ENCODE measurements at places on chromosomes 11 and 22.

- no peak for DNase-seq
Observed at GRCh38 chr11:17462940-17463339, 13.7 kb downstream of the ABCC8 start.

GRCh38 chr11:116794851-116795250, 3.2 kb upstream of the APOA5 start:
- DNase-seq: no peak

DNA sequence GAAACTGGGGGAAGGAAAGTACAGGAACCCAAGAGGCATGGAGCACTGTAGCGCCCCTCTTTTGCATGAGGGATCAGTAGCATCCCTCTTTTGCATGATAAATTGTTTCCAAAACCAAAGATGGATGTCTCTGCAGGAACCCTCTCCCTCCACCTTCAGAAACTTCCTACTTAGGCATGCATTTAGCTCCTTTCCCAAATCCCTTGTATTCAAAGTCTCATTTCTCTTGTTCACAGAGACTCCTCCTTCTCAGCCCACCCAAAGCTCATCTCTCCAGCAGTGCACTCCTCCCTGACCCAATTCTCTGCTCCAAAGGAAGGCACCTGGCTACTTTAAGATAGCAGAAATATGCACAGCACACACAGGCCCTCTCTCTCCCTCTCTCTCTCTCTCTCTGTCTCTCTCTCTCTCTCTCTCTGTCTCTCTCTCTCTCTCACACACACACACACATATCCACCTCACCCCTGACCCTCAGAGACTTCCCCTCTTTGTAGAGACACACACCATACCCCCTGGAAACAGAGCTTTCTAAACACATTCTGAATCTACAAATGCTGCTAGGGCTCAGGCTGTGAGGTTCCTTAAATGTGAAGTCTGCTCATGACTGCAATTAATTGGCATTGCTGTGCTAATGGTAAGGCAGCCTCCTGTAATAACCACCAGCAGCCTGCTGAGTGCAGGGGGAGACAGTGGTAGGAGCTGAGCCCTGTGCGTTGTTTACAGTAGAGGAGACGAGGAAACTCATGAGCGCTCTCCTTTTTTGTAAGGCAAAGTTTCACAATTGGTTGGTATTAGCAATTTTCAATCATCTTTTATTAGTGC, 519.6 kb downstream of the NTM start:
- no peak for DNase-seq

- no peak for DNase-seq
Observed at GRCh38 chr22:28907311-28908008, 24.1 kb downstream of the ZNRF3 start.

- DNase-seq: no peak
Observed at GRCh38 chr22:23184764-23185113, 4.4 kb downstream of the BCR start.

DNA sequence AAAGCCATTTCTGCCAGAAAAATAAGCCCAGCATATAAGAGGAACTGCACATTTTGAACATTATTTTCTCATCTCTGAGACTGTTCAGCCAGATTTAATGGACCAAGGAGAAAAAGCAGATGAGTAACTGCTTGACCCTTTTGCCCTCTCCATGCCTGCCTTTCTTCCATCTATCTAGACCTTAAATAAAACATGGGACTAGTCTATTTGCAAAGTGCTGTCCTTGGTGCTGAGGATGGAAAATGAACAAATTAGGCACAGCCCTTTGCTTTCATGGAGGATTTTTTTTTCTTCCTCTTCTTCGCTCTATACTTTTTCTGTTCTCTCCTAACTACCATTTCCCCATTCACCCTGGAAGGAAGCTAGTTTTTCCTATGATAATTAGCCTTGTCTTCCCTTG, 361.3 kb downstream of the GRM5 start:
- no peak for DNase-seq

GRCh38 chr11:47857892-47858543, 9.9 kb upstream of the NUP160 start:
- DNase-seq: no peak

DNA sequence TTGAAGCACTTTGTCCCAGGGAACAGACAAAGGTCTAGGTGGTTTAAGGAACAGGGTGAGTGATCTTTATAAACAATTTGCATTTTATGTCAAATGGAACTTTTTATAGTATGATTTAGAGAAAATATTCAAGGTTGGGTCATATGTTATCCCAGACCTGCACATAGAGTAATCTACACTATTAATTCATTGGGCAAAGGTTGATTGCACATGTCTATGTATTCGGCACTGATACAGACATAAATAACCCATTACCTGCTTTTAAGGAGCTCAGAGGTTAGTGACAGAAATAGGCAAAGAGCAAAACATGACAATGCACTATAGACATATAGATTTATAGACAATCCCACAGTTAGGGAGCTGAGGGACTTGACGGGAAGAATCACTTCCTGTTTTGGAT, 141.5 kb upstream of the UBASH3B start:
- no peak for DNase-seq

GRCh38 chr11:94641167-94641761, 74.1 kb downstream of the PIWIL4 start:
- no peak for DNase-seq

- DNase-seq: no peak
Observed at GRCh38 chr11:69095300-69095699, 46.6 kb downstream of the TPCN2 start.

DNA sequence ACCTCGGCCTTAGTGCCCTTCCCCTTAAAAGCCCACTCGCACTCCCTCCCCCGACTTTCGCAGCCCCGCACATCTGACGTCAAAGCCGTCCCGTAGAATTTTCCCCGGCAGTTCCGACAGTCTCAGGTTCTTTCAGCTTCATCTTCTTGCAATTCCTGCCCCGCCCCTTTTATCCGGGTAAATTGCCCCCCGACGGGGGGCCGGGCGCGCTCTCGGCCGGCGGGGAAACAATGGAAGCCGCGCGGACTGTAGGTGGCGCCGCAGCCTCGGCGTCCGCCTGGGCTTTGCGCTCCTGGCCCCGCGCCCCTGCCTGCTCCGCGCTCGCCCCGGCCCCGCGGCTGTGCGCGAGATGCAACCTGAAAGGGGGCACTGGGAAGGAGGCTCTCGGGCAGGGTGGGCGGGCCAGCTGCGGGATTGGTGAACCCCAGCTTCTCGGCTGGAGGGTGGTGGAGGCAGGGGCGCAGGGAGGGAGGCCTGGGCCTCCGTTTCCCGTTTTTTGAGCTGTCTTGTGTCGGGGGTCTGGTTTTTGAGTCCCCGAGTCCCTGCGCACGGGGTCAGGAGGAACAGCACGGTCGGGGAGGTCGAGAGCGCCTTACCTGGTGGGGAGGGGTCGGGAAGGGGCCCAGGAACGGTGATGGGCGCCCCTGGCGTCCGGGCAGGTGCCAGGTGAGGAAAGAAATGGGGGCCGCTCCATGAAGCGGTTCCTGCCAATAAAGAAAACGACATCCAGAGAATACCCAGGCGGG, 859 bp upstream of the FGF19 start:
- DNase-seq: no peak

- no peak for DNase-seq
Observed at GRCh38 chr11:19777039-19777376, 64.4 kb downstream of the NAV2 start.

- DNase-seq: no peak
Observed at GRCh38 chr11:86675017-86675416, 2.6 kb upstream of the ME3 start.

GRCh38 chr11:132312161-132312560, 941.7 kb downstream of the NTM start:
- no peak for DNase-seq

DNA sequence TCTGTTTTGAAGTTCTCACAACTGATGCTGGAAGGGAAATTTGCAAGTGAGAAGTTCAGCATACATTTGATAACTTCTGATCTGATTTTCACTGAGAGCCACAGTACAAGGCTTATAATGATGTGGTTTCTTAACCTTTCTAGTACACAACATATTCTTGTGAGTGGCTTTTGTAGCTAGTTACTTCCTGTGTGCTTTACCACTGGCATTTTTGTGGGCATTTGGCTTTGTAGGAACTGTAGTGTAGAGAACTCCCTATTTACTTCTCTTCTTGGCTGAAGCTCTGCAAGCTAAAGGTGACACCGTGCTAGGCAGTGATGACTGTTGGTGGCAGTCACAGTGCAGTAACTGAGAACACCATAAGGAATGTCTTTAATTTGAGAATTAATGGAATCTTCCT, 14.9 kb downstream of the USP47 start:
- no peak for DNase-seq

DNA sequence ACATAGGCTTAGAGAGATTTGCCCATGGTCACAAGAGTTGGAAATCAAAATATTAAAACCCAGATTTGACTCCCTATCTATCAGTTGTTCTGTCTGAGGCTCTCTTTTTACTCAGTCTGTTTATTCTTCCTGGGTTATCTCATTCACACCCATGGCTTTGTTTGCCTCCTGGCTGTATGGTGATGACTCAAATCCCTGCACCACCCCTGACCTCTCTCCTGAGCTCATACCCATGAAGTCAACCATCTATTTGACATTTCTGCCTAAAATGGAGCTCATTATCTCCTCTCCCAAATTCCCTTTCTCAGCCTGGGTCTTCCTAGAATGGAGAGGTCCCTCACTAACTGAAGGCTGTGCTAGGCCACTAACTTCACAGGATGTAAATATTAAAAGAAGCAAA, 27.8 kb upstream of the CCDC134 start:
- DNase-seq: no peak

GRCh38 chr11:83175815-83176214, 17.7 kb upstream of the ANKRD42 start:
- no peak for DNase-seq

- no peak for DNase-seq
Observed at GRCh38 chr11:117855186-117855845, 21.1 kb downstream of the FXYD6 start.

DNA sequence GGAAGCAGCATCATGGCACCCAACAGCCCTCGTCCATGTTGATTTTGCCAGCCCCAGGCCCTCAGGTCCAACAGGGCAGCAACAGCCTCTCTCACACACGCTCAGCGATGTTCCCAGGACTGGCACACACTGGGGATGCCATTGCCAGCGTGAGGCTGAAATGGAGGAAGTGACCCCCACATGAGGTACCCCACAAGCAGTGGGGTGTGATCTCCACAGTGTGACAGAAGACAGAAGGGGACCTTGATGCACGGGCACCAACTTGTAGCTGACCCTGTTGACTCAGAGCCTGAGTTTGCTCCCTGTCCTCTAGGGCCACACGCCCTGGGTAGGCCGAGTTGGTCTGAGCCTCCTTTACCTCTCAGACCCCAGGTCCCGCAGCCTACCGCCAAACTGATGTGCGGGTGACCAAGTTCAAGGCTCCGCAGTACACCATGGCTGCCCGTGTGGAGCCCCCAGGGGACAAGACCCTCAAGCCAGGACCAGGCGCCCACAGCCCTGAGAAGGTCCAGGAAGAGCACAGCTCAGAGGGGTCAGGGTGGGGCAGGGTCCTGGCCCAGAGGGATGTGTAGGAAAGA, 6.2 kb downstream of the SCGB1C1 start:
- DNase-seq: no peak

DNA sequence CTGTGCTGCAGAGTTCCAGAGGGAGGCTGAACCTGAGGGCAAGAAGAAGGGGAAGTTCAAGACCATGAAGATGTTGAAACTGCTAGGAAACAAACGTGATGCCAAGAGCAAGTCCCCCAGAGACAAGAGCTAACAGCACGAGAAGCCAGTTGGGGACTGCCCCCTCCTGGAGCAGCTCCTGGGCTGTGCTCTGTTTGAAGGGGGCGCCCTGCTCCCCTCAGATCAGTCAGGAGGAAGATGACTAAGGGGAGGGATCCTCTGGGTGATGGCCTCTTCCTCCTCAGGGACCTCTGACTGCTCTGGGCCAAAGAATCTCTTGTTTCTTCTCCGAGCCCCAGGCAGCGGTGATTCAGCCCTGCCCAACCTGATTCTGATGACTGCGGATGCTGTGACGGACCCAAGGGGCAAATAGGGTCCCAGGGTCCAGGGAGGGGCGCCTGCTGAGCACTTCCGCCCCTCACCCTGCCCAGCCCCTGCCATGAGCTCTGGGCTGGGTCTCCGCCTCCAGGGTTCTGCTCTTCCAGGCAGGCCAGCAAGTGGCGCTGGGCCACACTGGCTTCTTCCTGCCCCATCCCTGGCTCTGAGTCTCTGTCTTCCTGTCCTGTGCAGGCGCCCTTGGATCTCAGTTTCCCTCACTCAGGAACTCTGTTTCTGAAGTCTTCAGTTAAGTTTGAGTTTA, 12.6 kb downstream of the C22orf23 start:
- no peak for DNase-seq

- DNase-seq: no peak
Observed at GRCh38 chr11:114478001-114478410, 38.7 kb downstream of the REXO2 start.

GRCh38 chr11:119501777-119502405, 78.9 kb upstream of the THY1 start:
- DNase-seq: no peak

DNA sequence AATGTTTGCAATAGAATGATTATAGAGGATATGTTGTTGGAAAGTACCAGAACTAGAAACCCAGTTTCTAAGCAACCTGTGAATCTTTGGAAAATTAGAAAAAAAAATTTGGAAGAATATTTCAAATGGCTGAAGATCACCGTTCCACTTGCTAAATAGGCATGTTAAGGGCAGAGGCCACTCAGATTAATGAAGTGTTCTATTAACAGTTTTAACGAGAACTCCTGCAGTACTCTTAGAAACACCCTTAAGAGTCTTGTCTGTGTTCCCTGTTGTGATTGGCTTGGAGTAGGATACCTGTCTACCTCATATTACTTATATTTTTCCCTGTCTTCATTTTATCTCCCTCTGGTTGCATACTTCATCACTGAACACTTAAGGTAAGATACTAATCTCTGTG, 4.6 kb downstream of the C11orf54 start:
- DNase-seq: no peak

DNA sequence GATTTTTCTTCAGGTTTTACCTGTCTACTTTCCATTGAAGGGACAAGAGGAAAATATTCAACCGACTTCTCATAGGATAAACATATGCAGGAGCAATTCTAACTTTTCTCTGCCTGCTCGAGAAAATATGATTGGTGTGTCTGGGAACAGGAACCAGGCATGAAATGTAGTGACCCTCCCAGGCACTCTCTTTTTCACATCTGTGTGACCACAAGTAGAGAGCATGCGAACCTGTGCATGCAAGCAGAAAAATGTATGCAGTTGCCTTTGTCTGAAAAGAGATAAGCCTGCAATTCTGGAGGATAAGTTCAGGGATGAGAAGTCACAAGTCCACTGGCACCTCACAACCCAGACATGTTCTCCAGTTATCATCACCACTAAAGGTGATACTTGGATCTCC, 583.5 kb upstream of the FAT3 start:
- no peak for DNase-seq

GRCh38 chr11:3090096-3090901, 33.1 kb upstream of the CARS1 start:
- no peak for DNase-seq

DNA sequence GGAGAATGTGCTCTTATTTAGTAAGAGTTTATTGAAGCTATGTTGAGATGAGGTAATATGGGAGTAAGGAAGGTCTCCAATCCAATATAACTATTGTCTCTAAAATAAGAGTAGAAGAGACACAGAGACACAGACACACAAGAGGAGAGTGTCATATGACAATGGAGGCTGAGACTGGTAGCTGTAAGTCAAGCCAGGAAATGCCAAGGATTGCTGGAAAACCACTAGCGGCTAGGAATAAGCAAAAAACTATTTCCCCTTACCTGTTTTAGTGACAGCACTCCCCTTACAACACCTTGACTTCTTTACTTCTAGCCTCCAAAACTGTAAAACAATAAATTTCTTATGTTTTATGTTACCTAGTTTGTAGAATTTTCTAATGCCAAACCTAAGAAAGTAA, 1652.8 kb downstream of the LRRC4C start:
- DNase-seq: no peak
